ENCODE measurements at places on chromosomes 6 and 20. TPM values are rescaled to one million over a fixed set of nuclear protein-coding genes. Genes with fewer than 3 reads are reported as not detected.

Gene SLC26A8
- total RNA-seq: not detected

Gene ANKEF1
- total RNA-seq: 0.87 TPM

Gene HLA-DOA
- total RNA-seq: 9.8 TPM

Gene FAM210B
- total RNA-seq: 56.6 TPM

DNA sequence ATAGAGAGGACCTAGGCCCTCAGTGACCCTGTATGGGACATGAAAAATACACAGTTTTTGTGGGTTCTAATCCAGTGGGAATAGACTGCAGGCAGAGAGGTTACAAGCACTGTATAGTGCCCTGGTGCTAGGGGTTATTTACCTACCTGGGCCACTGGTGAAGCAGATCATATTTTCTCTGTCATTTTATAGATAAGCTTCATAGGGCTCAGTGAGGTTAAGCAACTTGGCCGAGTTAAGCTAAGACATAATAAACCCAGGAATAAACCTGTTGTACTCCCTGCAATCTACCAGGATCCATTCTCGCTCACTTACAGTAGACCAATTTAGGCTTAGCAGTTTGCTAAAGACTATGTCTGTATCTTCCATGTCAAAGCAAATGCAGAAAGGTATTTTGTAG, 340.6 kb upstream of the KHDRBS2 start:
- no peaks in the 10 kb centered on the region for H3K27me3 ChIP-seq
- no peak overlapping the region for H3K4me3 ChIP-seq
- H3K4me1 ChIP-seq: no peaks in the 10 kb centered on the region
- no peaks in the 10 kb centered on the region for H3K36me3 ChIP-seq
- no peak for DNase-seq

- no peak for DNase-seq
- no peak overlapping the region for H3K4me3 ChIP-seq
- H3K27ac ChIP-seq: no peak overlapping the region
- no peaks in the 10 kb centered on the region for H3K36me3 ChIP-seq
- no peaks in the 10 kb centered on the region for H3K4me1 ChIP-seq
Observed at GRCh38 chr6:38984723-38985122, 63.9 kb upstream of the GLP1R start.

DNA sequence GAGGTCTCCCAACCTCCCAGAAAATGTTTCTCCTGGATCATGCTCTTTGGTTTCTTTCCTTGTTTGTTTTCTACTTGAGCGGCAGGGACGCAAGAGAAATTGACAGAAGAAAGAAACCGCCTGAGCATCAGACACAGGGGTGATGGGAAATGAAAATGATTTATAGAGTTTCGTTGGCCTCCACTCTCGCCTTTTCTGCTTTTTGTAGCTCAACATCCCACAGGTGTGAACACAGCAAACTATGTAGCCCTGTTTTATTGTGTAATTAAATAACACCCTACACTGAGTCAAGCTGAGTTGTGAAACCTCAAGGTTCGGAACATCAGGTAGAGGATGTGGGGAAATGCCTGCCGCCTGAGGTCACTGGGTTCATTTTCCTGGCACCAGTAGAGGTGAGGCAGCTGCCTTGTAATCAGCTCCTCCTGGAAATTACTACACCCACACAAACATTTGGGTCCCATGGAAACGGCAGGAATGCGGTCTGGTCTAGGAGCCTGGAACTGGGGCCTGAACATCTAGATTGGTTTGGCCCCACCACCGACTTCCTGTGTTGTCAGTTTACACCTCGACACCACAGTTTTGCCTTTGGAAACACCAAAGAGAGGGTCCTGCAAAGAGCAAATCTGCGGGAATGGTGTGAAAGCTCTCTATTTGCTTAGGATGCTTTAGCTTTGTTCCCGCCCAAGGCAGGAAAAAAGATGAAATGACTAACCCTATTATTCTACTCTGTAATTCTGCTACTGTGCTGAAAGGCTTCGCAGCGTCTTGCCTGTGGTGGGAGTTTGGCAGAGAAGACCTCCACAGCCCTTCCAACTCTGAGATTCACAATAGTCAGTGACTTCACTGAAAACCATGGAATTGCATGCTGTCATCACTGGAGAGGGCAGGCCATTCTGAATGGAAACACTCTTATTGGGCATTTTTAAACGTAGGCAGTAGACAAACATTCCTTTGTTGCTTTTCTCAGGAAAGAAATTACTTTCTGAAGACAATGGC, 53.0 kb downstream of the ADAT2 start:
- H3K4me3 ChIP-seq: no peak overlapping the region
- H3K36me3 ChIP-seq: no peaks in the 10 kb centered on the region
- no peaks in the 10 kb centered on the region for H3K27me3 ChIP-seq

- no peaks in the 10 kb centered on the region for H3K27me3 ChIP-seq
- no peak overlapping the region for H3K27ac ChIP-seq
- DNase-seq: no peak
- no peak overlapping the region for H3K4me3 ChIP-seq
Observed at GRCh38 chr20:824490-824889, 9.0 kb upstream of the FAM110A start.

DNA sequence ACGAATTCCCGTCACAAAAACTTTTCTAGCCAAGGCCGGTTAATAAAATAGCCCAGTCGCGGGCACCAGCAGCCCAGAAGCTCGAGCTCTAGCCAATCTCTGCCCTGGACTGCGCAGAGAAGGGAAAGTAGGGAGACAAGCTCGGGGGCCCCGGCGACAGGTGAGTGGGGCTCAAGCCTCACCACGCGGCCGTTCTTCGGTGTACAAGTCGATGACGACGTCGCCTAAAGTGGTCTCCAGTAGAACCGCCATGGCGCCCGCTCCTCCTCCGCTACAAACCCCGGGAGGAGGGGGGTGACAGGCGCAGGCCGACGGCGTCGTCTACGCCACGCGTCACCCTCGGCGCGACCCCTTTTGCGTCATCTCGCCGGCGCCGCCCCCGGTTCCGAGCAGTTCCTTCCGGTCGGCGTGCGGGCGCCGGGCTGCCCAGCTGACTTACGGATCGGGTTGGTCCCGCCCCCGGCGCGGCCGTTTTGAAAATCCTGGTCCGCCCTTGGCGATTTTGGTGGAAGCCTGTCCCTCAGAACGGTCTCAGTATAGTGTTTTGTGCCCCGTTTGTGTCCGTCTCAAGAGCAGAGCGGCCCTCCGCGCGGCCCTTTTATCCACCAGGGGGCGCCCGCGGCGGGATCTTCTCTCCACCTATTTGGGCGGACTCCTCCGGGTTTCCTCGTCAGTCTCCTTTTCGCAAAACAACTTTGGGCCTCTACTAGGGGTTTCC, at the start of gene PPIL4:
TSS of gene PPIL4 (minus strand) at position 290 of the 718 bp plus-strand sequence. CDS start at position 252, 38 bp downstream.
- H3K4me1 ChIP-seq: peaks cover 23% of the 10 kb centered on the region
- H3K4me3 ChIP-seq: peak within 1 kb of the TSS; percentile 64
- no peaks in the 10 kb centered on the region for H3K36me3 ChIP-seq
- DNase-seq: peak; percentile 92
- no peaks in the 10 kb centered on the region for H3K27me3 ChIP-seq

- H3K4me3 ChIP-seq: no peak overlapping the region
- H3K4me1 ChIP-seq: no peaks in the 10 kb centered on the region
- H3K27ac ChIP-seq: no peak overlapping the region
Observed at GRCh38 chr6:776528-776931, 83.6 kb upstream of the EXOC2 start.

- H3K4me3 ChIP-seq: peak overlapping the region; percentile 37
- no peaks in the 10 kb centered on the region for H3K36me3 ChIP-seq
- H3K27ac ChIP-seq: no peak overlapping the region
- H3K27me3 ChIP-seq: peaks cover 100% of the 10 kb centered on the region
- DNase-seq: no peak
Observed at GRCh38 chr6:99602520-99603420, 3.9 kb upstream of the PRDM13 start.

GRCh38 chr6:36791521-36792135, 47.6 kb downstream of the CPNE5 start:
- H3K4me3 ChIP-seq: no peak overlapping the region
- no peaks in the 10 kb centered on the region for H3K27me3 ChIP-seq
- H3K4me1 ChIP-seq: no peaks in the 10 kb centered on the region
- H3K36me3 ChIP-seq: no peaks in the 10 kb centered on the region

- DNase-seq: no peak
- no peaks in the 10 kb centered on the region for H3K36me3 ChIP-seq
- H3K4me1 ChIP-seq: no peaks in the 10 kb centered on the region
- no peaks in the 10 kb centered on the region for H3K27me3 ChIP-seq
- H3K4me3 ChIP-seq: no peak overlapping the region
Observed at GRCh38 chr6:17349427-17349826, 44.0 kb upstream of the CAP2 start.

DNA sequence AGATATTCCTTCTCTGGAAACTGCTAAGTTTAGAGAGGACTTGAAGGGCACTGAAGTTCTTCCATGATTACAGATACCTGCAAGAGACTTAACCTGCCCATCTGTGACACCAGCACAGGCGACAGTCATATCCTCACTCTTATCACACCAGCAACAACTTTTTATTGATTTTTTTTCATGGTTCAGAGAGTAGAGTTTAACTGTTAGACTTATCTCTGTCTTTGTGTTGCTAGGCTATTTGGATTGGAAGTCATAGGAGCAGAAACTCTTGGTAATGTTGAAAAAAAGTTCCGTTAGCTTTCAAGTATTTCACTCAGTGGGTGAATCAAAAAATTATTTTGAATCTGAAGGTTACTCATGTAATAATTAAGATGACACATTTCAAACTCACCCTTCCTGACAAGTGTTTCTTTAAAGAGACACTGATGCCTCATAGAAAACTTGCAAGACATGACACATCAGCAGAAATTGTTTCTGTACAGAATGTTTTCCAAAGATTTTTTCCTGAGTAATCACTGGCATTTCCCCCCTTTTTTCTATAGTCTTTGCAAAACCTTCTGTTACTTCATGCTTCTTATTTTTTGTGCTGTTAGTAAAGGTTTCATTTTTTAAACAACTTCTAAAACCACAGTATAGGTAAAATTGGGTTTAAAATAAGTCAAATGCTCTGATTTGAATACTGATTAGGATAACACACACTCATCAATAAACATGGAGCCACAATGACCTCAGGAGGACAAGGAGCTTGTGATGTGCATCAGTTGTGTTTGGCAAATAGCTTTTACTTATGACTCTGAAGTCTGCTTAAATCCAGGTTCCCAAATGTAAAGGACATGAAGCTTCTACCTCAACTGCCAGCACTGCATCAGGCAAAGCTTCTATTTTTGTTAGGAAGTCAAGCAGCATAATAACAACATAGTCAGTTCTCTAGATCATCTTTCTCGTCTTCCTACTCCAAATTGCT, 252.9 kb upstream of the MAN1A1 start:
- no peaks in the 10 kb centered on the region for H3K27me3 ChIP-seq
- no peaks in the 10 kb centered on the region for H3K4me1 ChIP-seq
- no peak overlapping the region for H3K27ac ChIP-seq
- H3K36me3 ChIP-seq: no peaks in the 10 kb centered on the region
- DNase-seq: no peak

DNA sequence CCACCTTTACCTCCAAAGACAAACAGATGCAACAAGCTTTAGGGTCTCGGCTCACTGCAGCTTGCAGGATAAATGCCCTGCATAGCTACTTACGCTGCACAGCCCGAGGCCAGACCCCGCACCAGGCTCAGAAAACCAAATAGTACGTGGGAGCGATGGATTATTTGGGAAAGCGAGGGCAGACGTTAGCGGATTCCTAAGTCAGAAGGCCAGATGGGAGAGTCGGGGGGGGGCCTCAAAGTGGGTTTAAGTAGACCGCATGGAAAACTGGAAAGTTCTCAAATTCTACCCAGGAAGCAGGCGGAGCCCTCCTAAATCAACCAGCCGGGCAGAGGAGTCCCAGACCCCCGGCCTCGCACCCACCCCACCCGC, 382 bp downstream of the SFT2D1 start:
- no peak for DNase-seq
- no peaks in the 10 kb centered on the region for H3K27me3 ChIP-seq
- H3K4me1 ChIP-seq: peaks cover 21% of the 10 kb centered on the region
